ENCODE measurements at places on chromosomes 7 and 10.
A peak's percentile ranks its signal among the peaks of the same experiment; 100 is the strongest.

DNA sequence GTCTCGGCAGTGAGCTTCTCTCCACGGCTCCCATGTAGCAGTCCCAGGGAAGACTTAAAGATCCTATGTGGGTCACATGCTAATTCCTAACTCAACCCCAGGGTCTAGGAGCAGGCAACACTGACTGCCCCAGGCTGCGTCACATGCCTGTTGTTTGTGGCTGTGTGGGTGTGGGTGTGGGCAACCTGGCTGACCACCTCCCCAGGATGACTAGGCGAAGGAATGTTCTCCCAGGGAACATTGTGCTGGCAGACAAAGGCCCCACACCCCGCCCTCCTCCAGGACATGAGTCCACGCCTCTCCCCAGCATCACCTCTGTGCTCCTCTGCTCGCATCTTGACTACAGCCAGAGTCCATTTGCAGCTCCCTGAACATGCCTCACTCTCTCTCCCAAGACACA lies 30.3 kb downstream of the SLC29A3 start:
- DNase-seq, result no peak
- no peaks in the 10 kb centered on the region for H3K27me3 ChIP-seq
- no peaks in the 10 kb centered on the region for H3K4me1 ChIP-seq
- no peak overlapping the region for H3K4me3 ChIP-seq

DNA sequence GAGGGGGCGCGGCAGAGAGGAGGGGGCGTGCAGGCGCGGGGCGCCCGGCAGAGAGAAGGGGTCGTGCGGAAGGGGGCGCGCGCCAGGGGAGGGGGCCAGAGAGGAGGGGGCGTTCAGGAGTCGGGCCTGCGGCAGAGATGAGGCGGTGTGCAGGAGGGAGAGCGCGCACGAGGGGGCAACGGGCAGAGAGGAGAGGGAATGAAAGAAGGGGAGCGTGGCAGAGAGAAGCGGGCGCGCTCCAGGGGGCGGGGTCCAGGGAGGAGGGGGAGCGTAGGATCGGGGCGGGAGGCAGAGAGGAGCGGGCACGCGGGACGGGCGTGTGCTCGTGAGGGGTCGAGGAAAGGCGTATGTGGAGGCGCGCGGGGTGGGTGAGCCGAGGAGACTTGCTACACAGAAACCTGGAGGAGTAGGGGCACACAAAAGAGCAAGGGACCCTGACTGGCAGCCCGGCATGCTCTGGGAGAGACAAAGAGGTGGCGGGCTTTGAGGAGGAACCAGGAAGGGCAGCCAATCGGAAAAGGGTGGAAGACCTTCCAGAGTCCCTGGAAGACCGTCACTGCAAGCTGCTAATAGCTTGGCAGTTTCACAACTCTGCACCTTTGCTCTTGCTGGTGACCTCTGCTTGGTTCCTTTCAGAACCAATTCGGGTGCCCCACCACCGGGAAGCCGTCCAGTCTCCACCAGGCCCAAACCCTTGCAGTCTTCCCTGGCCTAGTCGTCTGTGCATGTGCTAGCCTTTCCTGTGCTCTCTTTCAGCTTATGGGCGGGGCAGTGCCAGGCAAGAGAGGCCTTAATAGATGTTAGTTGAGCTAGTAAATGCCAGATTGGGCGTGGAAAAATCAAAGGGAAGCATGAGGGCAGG lies 639 bp downstream of the DYDC2 start:
- H3K4me3 ChIP-seq, result no peak overlapping the region
- no peaks in the 10 kb centered on the region for H3K27me3 ChIP-seq
- no peak for DNase-seq
- H3K4me1 ChIP-seq, result no peaks in the 10 kb centered on the region
- no peak overlapping the region for H3K27ac ChIP-seq

- no peaks in the 10 kb centered on the region for H3K36me3 ChIP-seq
- H3K27ac ChIP-seq, result no peak overlapping the region
- no peak for DNase-seq
These were observed 143.8 kb downstream of the KCNMA1 start for GRCh38 chr10:77493851-77494261.

DNA sequence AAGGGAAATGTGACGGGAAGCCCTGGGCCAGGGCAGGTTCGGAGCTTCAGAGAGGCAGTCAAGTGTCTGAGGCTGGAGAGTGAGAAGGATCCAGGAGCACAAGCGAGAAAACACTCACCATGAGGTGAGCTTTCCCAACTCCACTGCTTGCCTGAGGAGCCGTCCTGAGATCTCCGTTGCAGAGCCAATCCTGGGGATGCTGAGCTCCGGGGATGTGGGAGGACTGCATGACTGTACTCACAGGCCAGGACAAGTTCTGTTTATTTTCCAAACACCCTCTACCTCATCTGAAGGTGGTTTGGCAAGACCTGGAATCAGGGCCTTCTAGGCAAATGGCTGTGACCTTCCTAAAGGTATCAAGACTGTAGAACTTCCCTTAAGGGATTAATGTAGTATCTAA lies 38.7 kb downstream of the GLI3 start:
- H3K36me3 ChIP-seq, result no peaks in the 10 kb centered on the region
- no peaks in the 10 kb centered on the region for H3K27me3 ChIP-seq
- no peak overlapping the region for H3K4me3 ChIP-seq

DNA sequence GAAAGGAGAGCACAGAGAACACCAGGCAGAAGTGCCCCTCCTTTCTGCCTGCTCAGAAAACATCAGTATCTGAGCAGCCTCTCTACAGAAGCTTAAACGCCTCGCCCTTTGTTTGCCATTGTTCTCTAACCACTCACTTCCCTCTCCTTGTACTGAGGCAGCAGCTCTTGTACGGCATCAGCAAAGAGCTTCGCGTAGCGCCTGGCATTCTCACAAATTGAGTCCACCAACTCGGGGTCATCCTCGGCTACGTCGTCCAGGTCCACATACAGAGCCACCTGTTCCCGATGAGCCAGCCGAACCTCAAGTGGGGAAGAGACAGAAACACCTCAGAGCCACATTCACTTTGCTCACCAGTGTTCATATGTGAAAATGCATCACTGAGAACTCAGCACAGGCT lies 1.7 kb downstream of the MCM7 start:
- H3K27me3 ChIP-seq, result no peaks in the 10 kb centered on the region
- H3K4me1 ChIP-seq, result peaks cover 29% of the 10 kb centered on the region
- H3K4me3 ChIP-seq, result peak overlapping the region; percentile 80
- H3K27ac ChIP-seq, result peak overlapping the region; percentile 96
- DNase-seq, result no peak

DNA sequence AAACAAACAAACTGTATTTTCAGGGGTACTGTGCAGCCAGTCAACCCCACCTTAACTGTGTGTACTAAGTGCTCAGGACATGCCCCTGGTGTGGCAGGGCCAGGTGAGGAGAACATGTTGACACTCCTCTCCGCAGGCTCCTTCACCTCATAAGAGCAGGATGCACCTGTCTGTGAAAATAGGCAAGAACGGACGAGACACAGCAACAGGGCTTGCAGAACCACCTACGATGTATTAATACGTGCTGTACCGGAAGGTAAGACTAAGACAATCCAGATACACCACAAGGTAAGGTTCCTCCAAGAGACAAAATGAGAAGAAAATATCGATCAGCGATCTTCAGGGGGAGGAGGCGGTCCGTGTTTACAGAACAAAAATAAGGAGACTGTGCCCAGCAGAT lies 65.8 kb upstream of the CAMK2B start:
- DNase-seq, result no peak
- H3K4me3 ChIP-seq, result no peak overlapping the region
- H3K36me3 ChIP-seq, result peaks cover 67% of the 10 kb centered on the region
- no peaks in the 10 kb centered on the region for H3K4me1 ChIP-seq
- H3K27me3 ChIP-seq, result no peaks in the 10 kb centered on the region

GRCh38 chr7:726854-727103 lies 280 bp downstream of the DNAAF5 start:
- peaks cover 6% of the 10 kb centered on the region for H3K36me3 ChIP-seq
- H3K27me3 ChIP-seq, result no peaks in the 10 kb centered on the region
- peak overlapping the region; percentile 62 for H3K27ac ChIP-seq
- H3K4me1 ChIP-seq, result peaks cover 17% of the 10 kb centered on the region
- H3K4me3 ChIP-seq, result peak overlapping the region; percentile 48

DNA sequence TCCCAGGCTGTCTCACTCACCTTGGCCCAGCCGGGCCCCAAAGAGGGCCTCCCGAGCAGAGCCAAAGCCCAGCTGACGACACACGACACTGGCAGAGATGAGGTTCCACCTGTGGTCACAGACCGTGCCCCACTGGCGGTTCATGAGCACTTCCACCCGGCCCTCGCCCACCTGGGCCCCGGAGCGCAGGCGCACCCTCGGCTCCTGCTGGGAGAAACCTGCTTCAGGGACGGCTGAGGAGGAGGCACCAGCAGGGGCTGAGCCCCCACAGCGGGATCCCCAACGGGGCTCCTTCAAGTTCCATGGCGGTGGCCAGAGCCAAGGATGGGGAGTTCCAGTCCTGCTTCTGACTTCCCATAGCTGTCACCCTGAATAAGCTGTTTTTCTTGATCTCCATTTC lies 10.0 kb downstream of the LOXL4 start:
- DNase-seq, result no peak
- H3K27ac ChIP-seq, result no peak overlapping the region
- no peaks in the 10 kb centered on the region for H3K36me3 ChIP-seq

DNA sequence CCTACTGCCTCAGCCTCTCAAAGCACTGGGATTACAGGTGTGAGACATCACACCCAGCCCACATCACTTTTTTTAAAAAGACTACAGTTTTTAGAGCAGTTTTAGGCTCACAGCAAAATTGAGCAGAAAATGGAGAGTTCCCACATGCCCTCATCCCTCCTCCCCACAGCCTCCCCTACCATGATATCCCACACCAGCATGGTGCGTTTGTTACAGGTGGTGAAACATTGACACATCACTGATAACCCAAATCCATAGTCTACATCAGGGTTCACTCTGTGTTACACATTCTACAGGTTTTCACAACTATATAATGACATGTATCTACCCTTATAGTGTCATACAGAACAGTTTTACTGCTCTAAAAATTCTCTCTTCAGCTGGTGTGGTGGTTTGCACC lies 24.3 kb upstream of the TOMM7 start:
- no peaks in the 10 kb centered on the region for H3K27me3 ChIP-seq
- DNase-seq, result no peak
- no peak overlapping the region for H3K27ac ChIP-seq
- no peaks in the 10 kb centered on the region for H3K4me1 ChIP-seq
- H3K36me3 ChIP-seq, result no peaks in the 10 kb centered on the region

DNA sequence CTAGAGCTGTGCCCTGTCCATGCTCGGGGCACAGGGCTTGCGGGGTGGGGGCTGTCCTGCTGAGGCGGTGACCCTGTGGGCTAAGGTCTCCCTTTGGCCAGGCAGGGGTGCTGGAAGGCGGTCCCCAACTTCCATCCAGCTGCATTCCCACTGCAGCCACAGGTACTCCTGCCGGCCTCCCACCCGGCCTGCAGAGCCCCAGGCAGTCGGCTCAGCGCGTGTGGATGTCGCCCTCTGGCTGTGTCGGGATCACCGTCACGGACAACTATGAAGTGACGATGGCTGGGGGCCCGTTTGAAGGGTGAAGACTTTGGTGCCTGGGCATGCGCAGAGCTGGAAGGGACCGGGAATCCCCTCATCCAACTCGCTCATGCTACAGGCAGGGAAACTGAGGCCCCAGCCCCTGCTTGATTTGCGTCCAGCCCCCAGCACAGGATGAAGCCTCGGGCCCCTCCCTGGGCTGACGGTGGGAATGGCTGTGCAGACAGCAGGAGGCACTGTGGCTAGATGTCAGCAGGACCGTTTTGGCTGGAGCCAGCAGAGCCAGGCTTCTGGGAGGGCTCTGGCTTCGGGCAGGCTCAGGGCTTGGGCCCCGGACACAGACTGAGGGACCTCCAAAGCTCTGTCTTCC lies 2.3 kb upstream of the TMEM184A start:
- no peak overlapping the region for H3K27ac ChIP-seq
- no peaks in the 10 kb centered on the region for H3K36me3 ChIP-seq
- H3K4me1 ChIP-seq, result no peaks in the 10 kb centered on the region
- H3K27me3 ChIP-seq, result no peaks in the 10 kb centered on the region
- DNase-seq, result no peak

DNA sequence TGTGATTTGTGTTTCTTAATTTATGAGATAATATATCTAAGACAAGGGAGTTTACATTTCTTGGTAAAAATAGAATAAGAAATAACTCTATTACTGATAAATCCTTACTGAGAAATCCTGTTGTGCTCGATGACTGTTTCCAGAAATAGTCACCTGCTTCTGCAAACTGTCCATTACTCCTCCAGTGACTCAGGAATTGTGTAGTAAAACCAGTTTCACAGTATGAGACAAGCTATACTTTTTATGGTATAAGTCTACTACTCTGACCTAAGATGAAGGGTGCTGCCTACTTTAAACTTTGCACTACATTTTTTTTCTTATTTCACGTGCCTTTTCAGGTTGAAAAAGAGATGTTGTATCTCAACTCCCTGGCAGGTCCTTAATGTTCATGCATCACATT lies 6.8 kb upstream of the ANKRD22 start:
- H3K36me3 ChIP-seq, result no peaks in the 10 kb centered on the region
- DNase-seq, result no peak
- no peak overlapping the region for H3K4me3 ChIP-seq
- no peaks in the 10 kb centered on the region for H3K27me3 ChIP-seq
- no peak overlapping the region for H3K27ac ChIP-seq
- H3K4me1 ChIP-seq, result no peaks in the 10 kb centered on the region

- H3K27ac ChIP-seq, result no peak overlapping the region
- no peaks in the 10 kb centered on the region for H3K4me1 ChIP-seq
- H3K4me3 ChIP-seq, result no peak overlapping the region
- no peaks in the 10 kb centered on the region for H3K27me3 ChIP-seq
- no peak for DNase-seq
- H3K36me3 ChIP-seq, result no peaks in the 10 kb centered on the region
These were observed 144.3 kb downstream of the KCNMA1 start for GRCh38 chr10:77493239-77493806.

GRCh38 chr7:134034652-134035051 lies 92.5 kb upstream of the LRGUK start:
- no peak overlapping the region for H3K27ac ChIP-seq
- H3K4me3 ChIP-seq, result no peak overlapping the region
- H3K4me1 ChIP-seq, result no peaks in the 10 kb centered on the region
- H3K27me3 ChIP-seq, result no peaks in the 10 kb centered on the region
- DNase-seq, result no peak
- H3K36me3 ChIP-seq, result no peaks in the 10 kb centered on the region

GRCh38 chr10:3226960-3227744 lies 54.6 kb upstream of the PITRM1 start:
- H3K27me3 ChIP-seq, result no peaks in the 10 kb centered on the region
- H3K4me1 ChIP-seq, result peaks cover 19% of the 10 kb centered on the region
- DNase-seq, result no peak
- H3K4me3 ChIP-seq, result no peak overlapping the region

DNA sequence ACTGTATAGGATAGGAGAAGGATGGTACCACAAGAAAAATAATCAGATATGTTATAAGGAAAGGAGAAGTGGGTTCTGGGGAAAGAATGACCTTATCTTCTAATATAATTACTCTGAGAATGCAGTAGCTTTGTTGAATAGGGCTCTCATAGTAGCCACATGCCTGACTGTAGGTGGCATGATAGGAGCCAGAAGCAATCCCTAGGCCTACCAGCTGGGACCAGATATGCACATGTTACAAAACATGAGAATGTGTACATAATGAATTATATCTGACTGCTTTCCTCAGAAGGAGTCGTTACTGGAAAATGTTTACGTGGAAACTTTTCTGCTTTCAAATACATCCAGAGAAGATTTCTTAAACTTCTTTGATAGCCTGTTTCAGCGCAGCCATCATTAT lies 53.2 kb upstream of the FAM3C start:
- H3K4me1 ChIP-seq, result no peaks in the 10 kb centered on the region
- H3K36me3 ChIP-seq, result no peaks in the 10 kb centered on the region
- H3K4me3 ChIP-seq, result no peak overlapping the region

GRCh38 chr7:16350634-16351033 lies 70.7 kb downstream of the CRPPA start:
- no peak overlapping the region for H3K4me3 ChIP-seq
- no peak for DNase-seq
- H3K4me1 ChIP-seq, result no peaks in the 10 kb centered on the region
- H3K27me3 ChIP-seq, result no peaks in the 10 kb centered on the region
- no peak overlapping the region for H3K27ac ChIP-seq

All from CD4-positive, alpha-beta memory T cell (primary cell).